ENCODE measurements at places on chromosomes 7 and 10. TPM values are rescaled to one million over a fixed set of nuclear protein-coding genes. Genes with fewer than 3 reads are reported as not detected.

The CAMK1D gene
- 6.3 TPM for total RNA-seq

The GPR22 gene
- not detected for total RNA-seq

The KIF11 gene
- total RNA-seq: 36.7 TPM

The SPDYE1 gene
- not detected for total RNA-seq

The FAM25A gene
- not detected for total RNA-seq

The LRRC4 gene
- not detected for total RNA-seq

The CUZD1 gene
- total RNA-seq: 1.4 TPM

The SRRM3 gene
- 12.0 TPM for total RNA-seq

The TCTN3 gene
- total RNA-seq: 41.3 TPM

The STOX1 gene
- total RNA-seq: 0.65 TPM

The PDE1C gene
- total RNA-seq: 3.8 TPM

The EPHA1 gene
- 0.29 TPM for total RNA-seq

The SNX13 gene
- total RNA-seq: 15.1 TPM

The TRIM56 gene
- 13.4 TPM for total RNA-seq

The HOGA1 gene
- total RNA-seq: 1.7 TPM

The SLC13A4 gene
- not detected for total RNA-seq

The UPK3B gene
- 19.4 TPM for total RNA-seq

The TAS2R39 gene
- not detected for total RNA-seq

The ADGRA1 gene
- 0.24 TPM for total RNA-seq

The CPN1 gene
- total RNA-seq: 0.20 TPM

The LIPJ gene
- not detected for total RNA-seq

The SVOPL gene
- not detected for total RNA-seq

The PIK3CG gene
- not detected for total RNA-seq

The EN2 gene
- 0.99 TPM for total RNA-seq
